Articular chondrocyte of knee joint (primary cell): ENCODE measurements at places on chromosomes 3 and 15. TPM values are rescaled to one million over a fixed set of nuclear protein-coding genes. Genes with fewer than 3 reads are reported as not detected.

Gene ZNF774
- 1.8 and 2.8 TPM in 2 replicates for total RNA-seq

Gene CRTC3
- 24.1 and 24.3 TPM in 2 replicates for total RNA-seq

Gene TNIK
- total RNA-seq = 4.8 and 5.2 TPM in 2 replicates

Gene FRMD5
- total RNA-seq = under 0.01 and 0.11 TPM in 2 replicates

Gene TIMP4
- total RNA-seq = 12.2 and 17.6 TPM in 2 replicates

Gene KCNMB2
- 0.11 TPM in 1 of 2 replicates, not detected in the other for total RNA-seq

Gene CCDC54
- total RNA-seq = not detected in 2 replicates
